Progenitor cell of endocrine pancreas (in vitro differentiated cells): ENCODE measurements at places on chromosomes 1 and 21.

- DNase-seq = no peak
Measured at GRCh38 chr1:3909615-3910014, 9.5 kb upstream of the C1orf174 start.

DNA sequence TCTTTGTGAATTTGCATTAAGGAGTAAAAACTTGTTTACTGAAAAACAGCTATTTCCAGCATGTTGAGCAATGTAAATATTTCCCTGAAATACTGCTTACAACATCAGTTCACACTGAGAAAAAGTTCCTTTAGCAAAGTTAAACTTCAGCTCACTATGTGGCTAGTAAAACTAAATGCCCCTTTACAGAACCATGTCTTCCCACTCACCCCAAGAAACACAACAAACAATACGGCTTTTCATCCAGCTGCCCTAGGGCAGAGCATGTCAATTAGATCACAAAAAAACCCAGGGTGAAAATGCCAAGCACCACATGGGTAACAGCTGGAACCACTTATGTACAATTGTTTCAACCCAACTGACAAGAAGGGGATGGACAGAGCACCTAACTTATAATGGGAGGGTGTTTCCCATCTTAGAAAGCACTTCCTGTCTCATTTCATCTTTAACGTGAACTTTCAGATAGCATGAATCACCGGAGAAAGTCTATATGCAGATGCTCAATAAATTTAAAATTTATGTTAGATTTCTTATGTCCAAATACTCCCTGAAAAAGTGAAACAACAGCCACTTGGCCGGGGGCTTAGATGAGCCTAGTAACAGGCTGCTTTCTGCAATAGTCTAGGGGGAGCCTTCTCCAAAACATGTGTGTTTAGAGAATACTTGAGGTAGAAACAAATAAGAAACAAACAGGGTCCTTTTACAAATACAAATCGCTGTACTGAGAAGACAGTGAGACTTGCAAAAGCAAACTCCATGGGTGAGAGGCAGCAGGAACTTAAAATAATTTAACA, 6.6 kb downstream of the NID1 start:
- DNase-seq = no peak

DNA sequence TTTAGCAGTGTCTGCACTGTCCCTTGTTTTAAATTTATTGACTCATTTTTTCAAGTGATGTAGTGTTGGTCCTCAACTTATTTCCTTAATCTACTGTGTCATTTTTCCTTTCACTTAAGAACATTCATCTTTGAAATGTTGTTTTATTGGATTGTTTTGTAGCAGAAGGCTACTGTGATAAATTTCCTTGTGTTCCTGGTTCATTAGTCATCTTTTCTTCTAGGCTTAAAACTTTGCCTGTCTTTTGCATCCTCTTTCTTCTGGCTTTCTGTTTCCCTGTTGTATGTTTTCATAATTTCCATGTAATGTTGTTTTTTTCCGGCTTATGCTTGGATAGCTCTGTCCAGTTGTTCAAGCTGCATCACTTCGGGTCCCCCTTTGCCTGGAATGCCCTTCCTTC, 61.9 kb downstream of the UBE2T start:
- no peak for DNase-seq

- DNase-seq = no peak
Measured at GRCh38 chr1:203422656-203423055, 53.0 kb upstream of the PRELP start.

DNA sequence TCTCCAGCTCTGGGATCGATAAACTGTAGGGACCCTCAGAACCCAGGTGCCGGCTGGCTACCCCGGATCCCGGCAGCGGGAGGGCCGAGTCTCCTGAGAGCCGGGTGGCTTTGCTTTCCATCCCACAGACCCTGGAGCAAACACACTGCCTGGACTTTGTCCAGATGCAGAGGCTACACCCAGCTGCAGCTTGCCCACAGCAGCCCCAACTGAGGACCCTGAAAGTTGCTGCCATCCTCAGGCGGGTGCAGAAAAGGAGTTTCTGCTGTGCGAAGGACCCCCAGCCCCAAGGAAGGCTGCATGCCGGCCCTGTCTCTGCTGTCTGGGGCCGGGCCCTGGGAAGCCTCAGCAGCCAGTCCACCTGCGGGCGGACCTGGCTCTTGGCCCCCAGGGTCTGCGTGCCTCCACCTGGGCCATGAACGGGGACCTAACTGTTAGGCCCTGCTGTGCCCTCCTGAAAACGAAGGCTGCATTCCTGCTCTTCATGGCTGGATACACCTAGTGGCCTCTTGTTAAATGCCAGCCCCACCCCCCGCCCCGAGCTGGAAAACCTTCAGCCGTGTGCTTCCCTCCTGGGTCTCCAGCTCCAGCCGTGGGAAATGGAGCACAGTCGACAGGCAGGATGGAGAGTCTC, 97.5 kb upstream of the ARHGEF16 start:
- no peak for DNase-seq

DNA sequence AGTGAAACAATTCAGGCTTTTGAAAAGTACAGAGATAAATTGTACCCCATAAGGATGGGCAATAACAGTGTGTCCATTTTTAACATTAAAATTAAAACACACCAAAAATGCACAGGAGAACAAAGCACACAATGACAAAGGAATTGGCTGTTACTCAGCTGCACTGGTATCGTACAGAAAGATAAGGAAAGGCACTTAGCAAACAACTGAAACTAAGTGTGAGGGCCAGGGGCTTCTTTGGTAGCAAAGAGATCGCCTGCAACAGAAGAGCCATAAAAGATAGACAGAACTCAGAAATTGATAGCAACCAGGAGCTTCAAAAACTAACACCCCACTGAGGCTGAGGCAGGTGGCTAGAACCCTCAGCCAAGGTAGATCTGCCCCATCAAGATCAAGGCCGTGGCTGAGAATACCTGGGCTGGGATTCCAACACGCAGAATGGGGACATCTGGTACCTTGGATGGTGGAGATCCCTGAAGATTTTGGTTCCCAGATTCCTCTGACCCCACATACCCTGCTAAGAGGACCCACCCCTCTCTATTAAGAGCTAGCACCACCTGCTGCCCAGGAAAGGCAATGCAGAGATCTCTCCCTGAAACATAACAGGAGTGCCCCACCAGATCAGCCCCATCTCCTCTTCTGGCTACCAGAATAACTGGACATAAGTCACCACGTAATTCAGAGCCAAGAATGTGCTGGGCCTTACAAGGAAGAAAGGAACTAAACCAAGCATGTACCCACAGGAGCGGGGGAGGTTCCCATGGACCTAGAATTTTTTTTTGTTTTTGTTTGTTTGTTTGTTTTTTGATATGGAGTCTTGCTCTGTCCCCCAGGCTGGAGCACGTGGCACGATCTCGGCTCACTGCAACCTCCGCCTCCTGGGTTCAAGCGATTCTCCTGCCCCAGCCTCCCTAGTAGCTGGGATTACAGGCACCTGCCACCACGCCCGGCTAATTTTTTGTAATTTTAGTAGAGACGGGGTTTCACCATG, 16.2 kb downstream of the PLEKHO1 start:
- DNase-seq = no peak

- DNase-seq = no peak
Measured at GRCh38 chr1:115911294-115911693, 65.0 kb upstream of the SLC22A15 start.

DNA sequence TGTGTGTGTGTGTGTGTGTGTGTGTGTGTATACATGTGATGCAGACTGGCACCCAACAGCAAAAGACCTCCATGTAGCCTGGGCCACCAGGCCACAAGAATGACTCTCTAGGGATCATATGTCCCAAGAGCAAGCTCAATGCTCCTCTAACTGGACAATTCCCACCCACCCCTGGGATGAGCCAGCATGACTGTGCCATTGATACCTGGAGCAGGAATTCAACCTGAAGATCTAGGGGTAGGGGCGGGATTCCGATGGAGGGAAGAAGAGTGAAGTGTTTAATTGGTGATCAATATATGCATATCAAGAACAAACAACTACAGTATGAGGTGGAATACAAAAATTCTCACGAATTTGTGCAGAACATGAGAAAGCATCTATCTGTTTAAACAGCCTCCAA, 136.2 kb downstream of the PSMG1 start:
- DNase-seq = no peak

DNA sequence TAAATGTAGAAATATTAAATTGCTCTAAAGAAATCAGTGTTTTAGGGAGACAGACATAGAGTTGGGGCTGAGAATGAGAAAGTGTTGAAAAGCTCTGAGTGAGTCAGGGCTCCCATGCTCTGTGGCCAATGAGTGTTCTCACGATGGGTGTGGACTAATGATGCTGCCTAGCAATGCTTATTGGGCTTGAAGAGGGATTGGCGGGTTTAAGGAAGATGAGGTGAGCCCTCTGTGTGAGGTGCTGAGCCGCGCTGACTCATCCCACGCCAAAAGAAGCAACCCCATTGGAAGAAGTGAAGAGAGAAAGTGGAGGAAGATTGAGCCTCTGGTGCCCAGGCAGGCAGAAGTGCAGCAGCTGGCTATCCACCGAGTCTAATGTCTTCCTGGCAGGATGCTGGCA, 65.1 kb upstream of the DPT start:
- no peak for DNase-seq

DNA sequence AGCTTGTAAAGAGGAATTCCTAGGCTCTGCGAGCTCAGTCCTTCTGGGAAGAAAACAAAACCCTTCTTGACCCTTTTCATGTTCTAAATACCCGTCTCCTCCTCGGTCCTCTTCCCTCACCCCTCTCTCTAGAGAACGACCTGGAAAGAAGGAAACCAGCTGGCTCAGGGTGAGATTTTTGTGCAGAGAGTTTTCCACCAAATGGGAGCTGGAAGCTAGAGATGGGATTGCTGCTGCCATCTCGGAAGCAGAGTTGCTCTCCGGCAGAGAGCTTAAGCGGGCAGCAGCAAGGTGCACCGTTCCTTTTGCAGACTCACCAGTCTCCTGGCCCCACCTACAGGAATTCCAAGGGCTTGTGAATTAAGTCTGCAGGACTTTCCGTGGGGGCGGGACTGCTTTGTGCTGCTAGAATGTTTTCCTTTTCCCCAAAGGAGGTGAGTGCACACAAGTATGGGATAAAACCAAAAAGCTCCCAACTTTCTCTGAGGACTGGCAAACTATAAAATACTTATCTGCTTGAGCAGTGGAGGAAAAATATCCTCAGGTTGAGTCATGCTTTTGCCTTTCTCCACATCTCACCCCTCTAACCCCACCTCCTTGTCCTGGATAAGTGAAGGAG, 29.1 kb upstream of the KIAA0040 start:
- DNase-seq = no peak

DNA sequence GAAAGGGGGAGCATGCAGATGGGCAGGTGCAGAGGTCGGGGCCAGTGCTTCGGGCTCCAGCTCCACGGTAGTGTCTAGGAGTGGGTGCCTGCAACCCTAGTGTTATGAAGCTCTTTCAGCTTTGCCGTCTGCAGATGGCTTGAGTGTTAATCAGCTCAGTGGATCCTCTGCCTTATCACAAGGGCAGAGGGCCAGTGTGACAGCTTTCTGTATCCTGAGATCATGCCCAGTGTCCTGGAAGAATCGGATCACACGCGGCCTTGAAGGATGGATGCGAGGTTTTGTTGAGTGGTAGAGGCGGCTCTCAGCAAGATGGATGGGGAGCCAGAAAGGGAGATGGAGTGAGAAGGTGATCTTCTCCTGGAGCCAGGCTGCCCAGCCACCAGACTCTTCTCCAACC, 25.5 kb upstream of the C1orf146 start:
- no peak for DNase-seq

- DNase-seq = no peak
Measured at GRCh38 chr1:232571523-232571922, 58.4 kb downstream of the SIPA1L2 start.

DNA sequence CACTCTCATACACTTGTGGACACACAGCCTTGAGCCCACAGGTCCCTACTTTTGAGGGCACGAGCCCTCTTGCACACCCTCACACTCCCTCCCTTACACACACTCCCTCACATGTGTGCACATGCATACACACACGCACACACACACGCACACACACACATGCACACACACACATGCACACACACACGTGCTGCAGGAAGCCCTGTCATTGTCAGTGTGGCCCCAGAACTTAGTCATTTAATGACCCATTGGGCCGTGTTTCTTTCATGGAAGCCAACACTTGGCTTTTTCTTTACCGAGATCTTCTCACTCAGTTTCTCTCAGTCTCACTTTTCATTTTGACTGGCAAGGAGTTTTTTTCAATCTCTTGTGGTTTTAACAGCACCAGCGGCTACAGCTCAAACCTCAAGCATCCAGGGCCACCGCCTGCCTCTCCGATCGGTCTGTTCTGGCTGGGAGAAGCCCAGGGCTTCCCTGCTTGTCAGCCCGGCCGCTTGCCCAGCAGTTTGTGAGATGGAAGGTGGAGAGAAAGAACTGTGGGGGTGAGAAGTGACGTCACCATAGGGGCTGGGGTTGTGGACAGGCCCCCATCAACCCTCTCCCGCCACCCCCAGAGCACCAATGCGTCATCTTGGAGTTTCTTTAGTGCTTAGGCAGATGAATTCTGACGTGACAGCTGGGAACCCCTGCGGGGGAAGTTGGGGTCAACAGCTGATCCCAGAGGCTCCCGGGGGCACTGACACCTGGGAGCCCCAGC, 15.8 kb upstream of the TNFRSF8 start:
- DNase-seq = no peak

- no peak for DNase-seq
Measured at GRCh38 chr1:200154069-200154767, 126.7 kb downstream of the NR5A2 start.

DNA sequence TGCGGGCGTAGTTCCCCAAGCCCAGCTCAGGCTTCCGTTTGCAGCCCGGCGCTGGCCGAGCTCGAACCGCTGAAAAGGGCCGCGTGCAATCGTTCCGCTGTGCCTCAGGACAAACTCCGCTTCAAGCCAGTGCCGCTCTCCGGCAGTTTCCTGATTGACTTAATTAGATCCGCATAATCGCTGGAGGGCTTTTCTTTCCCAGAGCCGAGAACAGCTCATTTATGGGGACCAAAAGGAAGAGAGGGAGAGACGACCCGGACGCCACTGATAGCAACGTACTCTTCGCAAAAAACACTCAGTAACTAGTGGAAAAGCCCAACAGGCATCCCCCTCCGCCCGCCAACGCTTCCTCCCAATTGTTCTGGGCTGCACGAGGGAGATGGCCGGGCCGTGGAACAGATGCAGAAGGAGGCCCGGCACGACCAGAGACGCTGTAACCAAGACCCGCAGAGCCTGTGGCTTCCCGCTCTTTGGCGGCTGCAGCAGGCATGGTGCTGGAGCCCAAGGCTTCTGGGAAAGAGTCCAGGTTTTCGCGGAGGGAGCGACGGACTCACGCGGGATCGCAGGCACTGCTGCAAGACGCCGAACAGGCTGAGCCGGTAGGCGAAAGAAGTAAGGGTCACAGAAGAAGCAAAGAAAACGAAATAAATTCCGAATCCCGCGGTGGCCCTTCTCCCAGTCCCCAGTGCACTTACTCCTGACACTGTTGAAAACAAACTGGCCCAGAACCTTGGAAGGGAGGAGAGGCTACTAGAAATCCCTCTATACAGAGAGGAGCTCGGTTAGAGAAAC, 3.6 kb upstream of the FOXD2 start:
- DNase-seq = no peak

GRCh38 chr1:212587016-212587887, 21.3 kb upstream of the ATF3 start:
- DNase-seq = no peak
